Neural crest cell (in vitro differentiated cells): ENCODE measurements at places on chromosomes 4 and X. TPM values are rescaled to one million over a fixed set of nuclear protein-coding genes. Genes with fewer than 3 reads are reported as not detected.

GRCh38 chrX:55659931-55660330, 36.7 kb downstream of the FOXR2 start:
- no peak for DNase-seq

- peak; percentile 28 for DNase-seq
Measured at GRCh38 chr4:140637836-140638235, 69.1 kb upstream of the UCP1 start.

Gene ABLIM2
- total RNA-seq: 3.8 and 6.8 TPM in 2 replicates

DNA sequence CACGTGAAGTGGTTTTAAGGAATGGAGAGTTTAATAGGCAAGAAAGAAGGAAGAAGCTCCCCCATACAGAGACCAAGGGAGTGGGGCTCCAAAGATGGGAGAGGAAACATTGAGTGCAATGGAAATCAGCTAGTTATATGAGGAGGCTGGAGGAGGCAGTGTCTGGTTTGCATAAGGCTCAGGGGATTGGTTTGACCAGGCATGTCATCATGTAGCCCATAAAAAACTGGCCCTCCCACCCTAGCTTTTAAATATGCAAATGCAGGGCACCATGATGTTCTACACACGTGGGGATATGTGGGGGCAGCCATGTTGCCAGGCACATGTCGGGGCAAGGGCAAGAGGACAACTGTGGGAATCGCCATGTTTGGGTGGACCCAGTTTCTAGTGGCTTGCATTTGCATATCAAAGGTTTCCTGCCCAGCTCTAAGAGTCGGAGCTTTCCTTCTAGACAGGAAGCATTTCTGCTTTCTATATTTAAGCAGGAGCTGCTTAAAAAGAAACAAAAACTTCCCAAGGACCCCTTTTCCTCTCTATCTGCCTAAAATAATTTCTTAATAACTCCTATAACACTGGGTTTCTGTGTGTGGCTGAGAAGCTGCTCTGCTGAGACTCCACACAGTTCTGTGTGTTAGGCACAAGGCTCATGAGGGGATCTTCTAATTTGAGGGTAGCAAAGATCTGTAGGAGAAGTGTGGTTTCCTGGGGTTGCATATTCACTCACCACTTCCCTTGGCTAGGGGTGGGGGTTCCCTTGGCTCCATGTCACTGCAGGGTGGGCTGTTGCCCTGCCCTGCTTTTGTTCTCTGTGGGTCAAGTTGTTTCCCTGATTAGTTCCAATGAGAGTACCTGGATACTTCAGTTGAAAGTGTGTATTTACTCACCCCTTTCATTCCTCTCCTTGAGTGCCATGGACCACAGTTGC, 113.5 kb downstream of the VSIG4 start:
- DNase-seq: no peak

Gene MAOB
- 0.93 and 0.98 TPM in 2 replicates for total RNA-seq

DNA sequence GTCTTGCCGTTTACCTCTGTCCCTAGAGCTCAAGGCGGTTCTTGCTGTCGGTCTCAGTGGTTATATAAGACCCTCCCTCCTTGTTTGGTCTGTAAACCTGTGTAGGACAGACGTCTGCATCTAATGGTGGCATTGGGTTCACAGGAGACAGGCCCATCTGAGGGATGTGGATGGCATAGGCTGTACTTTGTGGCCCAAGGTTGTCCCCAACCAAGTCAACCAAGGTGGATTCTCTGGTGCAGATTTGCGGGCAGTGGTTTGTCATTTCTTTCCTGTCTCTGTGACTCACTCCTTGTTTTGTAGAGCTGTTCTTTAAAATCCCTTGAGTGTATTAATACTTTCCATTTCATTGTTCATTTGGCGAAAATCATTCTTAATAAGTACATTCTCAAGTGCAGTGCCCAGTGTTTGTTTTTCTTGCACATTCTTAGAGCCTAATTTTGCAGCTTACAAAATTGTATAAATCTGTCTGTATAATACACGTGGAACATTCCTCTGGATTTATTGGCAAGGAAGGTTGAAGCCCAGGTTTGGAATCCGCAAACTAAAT, 68.0 kb upstream of the TLR2 start:
- DNase-seq: no peak
